Retina (tissue), 1 donor: ENCODE measurements at places on chromosomes 1 and 21.

- peak; percentile 79 for DNase-seq
These were observed 66.8 kb upstream of the RGS7 start for GRCh38 chr1:241423541-241424479.

GRCh38 chr1:181430015-181430885 is 53.1 kb upstream of the CACNA1E start:
- peak; percentile 43 for DNase-seq

- DNase-seq: no peak
These were observed 9.1 kb downstream of the GBP7 start for GRCh38 chr1:89166705-89167104.

DNA sequence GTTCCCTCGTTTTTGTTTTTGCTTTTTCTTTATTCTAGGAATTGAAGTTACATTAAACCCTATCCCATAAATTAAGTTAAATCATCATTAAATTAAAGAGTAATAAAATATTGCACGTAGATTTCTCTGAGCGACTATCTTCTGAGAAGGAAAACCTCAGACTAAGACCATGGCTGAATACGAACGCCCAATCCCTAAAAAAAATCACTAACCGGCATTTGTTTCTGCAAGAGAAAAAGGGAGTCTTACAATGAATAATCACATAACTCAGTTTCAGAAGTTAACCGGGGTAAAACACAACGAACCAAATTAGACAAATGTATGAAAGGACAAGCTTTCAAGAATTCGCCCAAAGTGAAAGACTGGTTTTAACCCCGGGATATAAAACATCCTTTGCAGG is 1.3 kb downstream of the PIK3R3 start:
- peak; percentile 44 for DNase-seq

- no peak for DNase-seq
These were observed 52.1 kb downstream of the MIGA1 start for GRCh38 chr1:77831566-77831965.

GRCh38 chr1:43300378-43301094 is at the start of gene TIE1:
TIE1 (plus strand) TSS chr1:43300982; CDS start chr1:43301072, 90 bp downstream.
- DNase-seq: no peak

- peak; percentile 89 for DNase-seq
These were observed 11.3 kb upstream of the RIPK4 start for GRCh38 chr21:41777951-41778815.

GRCh38 chr1:209250861-209251636 is 332.5 kb upstream of the CAMK1G start:
- DNase-seq: no peak

GRCh38 chr1:216555653-216556052 is 132.4 kb upstream of the USH2A start:
- DNase-seq: no peak

- DNase-seq: no peak
These were observed 61.2 kb upstream of the ETV3 start for GRCh38 chr1:157199421-157199755.

- no peak for DNase-seq
These were observed 21.2 kb downstream of the SESN2 start for GRCh38 chr1:28280501-28280900.

DNA sequence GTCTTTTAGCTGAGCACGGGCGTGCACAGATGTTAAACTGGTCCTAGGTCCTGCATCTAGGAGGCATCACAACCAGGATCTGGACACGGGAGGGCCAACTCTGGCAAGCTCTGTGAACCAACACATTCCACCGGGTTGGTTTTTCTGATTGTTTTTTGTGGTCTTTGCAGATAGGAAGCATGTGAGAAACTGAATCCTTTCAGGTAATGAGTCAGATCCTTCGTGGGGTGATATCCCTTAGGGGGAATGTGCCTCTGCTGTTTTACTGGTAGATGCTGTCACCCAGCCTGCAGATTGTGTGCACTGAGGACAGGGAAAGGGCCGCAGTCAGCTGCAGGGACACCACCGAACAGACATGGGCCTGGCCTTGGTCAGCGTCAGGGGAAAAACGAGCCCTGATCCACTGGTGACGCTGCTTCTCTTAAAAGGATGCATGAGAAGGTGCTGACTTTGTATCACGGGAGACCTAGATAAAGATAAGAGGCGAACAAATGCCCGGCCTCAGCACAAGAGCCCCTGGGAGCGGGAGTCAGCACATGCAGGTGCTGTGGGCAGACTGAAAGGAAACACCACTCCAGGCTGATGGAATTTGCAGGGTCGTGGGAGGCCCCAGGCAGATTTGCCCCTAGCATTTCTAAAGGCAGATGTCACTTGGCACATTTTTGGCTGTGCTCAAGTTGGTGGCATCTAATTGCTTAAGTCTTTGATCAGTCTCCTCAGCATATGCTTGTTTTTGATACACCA is 51.1 kb downstream of the DOP1B start:
- no peak for DNase-seq

DNA sequence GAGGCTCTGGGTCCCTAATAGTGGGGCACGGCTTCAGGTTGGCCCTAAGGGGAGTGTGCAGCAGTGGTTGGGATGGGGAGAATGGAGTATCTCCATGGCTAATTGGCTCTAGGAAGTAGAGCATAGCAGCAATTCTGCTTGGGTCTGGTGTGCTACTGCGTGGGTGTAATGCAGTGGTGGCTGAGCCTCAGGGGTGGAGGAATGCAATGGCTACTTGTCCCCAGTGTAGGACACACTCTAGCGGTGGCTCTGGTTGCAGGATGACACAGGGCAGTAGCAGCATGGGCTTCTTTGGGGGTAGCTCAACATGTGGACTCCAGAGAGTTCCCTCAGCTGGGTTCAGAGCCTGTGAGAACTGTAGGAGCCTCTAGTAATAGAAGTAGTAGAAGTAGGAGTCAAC is 91.2 kb upstream of the FAM78B start:
- no peak for DNase-seq

DNA sequence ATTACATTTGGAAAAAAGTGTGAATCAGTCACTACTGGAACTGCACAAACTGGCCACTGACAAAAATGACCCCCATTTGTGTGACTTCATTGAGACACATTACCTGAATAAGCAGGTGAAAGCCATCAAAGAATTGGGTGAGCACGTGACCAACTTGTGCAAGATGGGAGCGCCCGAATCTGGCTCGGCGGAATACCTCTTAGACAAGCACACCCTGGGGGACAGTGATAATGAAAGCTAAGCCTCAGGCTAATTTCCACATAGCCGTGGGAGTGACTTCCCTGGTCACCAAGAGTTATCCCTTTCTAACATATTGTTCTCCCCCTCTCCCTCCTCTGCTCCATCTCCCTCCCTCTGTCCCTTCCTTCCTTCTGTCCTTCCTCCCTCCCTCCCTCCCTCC is 47.7 kb upstream of the RHOU start:
- no peak for DNase-seq

DNA sequence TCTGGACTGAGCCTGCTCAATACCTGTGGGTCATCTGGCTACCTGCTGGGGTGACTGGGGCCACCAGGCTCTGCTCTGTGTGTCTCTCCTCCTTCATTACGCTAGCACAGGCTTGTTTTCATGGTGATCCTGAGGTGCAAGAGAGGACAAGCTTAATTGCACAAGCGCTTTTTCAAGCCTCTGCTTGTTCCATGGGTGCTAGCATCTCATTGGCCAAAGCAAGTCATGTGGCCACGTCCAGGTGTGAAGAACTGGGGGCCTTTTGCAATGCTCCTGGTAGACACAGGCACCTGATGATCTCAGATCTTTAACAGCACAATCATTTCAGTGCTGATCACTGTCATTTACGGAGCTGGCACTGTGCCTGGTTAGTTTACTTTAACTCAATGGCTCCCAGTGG is 114.6 kb downstream of the KAZN start:
- no peak for DNase-seq

- DNase-seq: no peak
These were observed 357.1 kb upstream of the SGIP1 start for GRCh38 chr1:66176832-66177231.

- DNase-seq: no peak
These were observed 5.2 kb upstream of the PIGC start for GRCh38 chr1:172448995-172449584.

- DNase-seq: no peak
These were observed 4.5 kb downstream of the WNT2B start for GRCh38 chr1:112513112-112513870.

GRCh38 chr1:113135460-113135859 is 62.5 kb downstream of the LRIG2 start:
- DNase-seq: peak; percentile 26

DNA sequence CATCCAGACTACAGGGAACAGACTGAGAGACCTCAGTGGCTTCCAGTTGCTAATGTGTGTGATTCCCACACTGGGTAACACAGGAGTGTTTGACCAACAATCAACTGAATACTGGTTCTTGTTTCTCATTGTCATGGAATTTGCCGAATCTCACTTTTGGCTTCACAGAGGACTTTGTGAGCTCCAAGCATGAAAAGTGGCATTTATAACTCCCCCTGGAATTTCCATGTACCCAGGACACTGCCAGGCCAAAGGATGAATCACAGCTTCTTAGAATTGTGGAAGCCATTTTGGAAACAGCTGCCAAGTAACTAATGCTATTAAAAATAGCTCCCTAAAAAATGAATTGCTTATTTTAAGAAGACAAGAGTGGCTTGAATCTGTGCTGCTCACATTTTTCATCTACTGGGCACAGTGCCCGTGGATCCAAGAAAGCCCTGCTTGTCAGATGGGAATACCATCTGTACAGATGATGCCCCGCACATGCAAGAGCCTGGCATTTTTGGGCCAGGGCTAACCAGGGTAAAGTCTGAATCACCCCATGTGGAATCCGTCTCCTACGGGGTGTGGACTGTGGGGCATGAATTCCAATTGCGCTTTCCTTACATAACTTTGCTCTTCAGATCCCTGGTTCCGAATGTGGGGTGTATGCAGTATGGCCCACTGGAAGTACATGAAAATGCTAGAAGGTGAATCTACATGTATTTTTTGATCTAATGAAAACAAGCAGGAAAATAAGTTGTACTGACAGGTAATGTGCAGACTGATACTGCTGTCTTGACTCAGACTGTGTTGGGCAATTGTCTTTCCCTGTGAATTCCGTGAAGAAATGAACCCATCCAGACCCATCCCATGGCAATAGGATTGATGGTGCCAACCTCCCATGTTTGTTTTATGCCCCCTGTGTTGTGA is 487.3 kb downstream of the SIPA1L2 start:
- no peak for DNase-seq

GRCh38 chr1:244280859-244281258 is 170.8 kb downstream of the ADSS2 start:
- no peak for DNase-seq

DNA sequence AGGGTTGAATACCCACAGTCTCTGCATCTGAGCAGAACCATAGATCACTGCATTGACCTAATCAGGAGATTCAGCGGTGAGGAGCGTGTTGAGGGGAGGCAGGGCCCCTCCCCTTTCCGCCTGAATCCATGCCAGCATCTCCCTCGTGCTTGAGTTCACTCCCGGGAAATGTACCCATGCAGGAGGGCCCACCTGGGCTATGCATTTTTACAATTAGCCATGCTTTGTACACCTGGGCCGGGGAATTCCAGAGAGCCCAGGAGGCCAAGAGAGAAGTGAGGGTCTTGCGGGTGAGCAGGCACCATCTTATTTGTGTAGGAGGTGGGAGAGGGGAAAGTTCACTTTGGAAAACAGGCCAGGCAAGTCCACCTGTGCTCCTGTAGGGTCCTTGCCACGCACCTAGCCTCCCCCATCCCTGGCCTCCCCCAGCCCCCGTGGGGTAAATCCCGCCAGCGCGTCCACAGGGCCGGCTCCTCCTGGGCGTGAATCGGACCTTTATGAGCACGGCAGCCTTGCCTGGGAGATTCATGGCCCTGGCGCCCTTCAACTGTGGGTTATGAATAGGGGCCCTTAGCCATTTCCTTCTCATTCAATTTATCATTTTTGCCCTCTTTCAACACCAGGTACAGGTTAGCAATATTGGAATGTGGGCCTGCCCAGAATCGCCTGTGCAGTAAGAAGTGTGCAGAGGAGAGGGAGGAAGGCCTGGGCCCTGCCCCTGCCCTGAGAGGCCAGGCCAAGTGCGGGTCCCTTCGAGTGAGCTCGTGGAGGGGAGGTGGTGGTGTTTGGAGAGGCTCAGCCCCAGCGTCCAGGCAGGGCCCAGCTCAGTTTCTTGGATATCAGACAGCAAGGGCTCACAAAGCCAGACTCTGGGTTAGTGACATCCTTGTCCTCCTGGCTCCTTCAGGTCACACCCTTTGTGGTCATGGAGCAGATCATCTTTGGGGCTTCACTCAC is 84.4 kb upstream of the ACTRT2 start:
- no peak for DNase-seq

DNA sequence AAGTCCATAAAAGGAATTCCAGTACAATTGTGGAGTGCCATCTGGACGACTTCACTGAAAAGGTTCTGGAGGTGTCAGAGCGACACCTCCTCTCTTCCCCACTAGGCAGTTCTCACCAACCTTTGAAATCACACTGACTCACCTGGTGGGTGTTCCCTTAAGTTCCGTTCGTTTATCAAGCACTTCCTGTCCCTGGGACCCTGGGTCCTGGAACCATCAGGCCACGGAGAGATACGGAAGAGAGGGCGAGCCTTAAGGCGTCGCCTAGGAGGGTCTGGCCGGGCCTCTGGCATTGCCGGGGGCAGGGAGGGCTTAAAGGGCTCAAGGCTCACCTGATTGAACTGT is 317 bp downstream of the SPAG17 start:
- no peak for DNase-seq
